Right forelimb (tissue), 1 donor: ENCODE measurements at places on chromosomes 6 and 20.

GRCh38 chr6:30664994-30665767, 7.6 kb downstream of the DHX16 start:
- no peak for DNase-seq

- DNase-seq, result no peak
Measured at GRCh38 chr20:44618318-44618731, 33.2 kb downstream of the ADA start.

GRCh38 chr20:61806314-61806713, 259.4 kb downstream of the TAF4 start:
- DNase-seq, result no peak

DNA sequence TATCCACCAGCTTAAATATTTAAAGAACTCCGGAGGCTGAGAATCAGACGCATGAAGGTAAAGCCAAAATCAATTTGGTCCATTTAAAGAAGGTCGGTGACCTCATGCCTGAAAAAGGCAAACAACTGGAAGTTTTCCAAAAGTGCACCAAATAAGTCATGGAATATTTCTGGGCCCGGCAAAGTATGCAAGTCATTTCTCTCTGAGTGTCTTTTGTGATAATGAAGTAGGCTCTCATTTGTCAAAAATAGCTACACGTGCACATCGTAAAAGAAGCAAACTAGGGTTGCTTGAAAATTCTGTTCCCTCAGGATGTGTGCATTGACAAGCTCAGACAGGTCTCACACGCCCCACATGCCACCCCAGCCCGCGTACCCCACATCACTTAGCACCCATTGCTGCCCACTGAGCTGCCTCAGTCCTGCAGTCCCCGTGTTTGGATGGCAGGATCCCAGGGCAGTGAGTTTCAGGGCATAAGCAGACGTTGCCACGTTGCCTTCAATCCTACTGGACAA, 20.5 kb upstream of the PYGB start:
- DNase-seq, result no peak

GRCh38 chr6:11714116-11714797, 64.3 kb downstream of the ADTRP start:
- no peak for DNase-seq

GRCh38 chr6:3565291-3565690, 108.4 kb upstream of the SLC22A23 start:
- DNase-seq, result no peak

DNA sequence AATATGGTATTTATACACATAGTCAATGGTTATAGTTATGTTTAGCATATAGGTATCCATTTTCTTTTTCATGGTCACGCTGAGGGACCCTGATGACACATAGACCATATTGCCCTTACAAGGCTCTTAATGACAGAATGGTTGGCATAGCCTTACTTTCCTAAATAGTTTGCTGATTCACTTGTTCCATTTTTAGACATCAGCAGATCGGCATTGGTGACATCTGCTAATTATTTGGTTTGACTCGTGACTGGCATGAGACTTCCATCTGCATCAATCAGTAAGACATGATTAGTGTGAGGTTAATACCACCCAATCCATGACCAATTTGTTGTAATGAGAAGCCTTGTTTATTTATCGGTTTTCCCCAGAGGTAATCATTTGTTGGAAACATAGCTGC, 309.7 kb downstream of the ALDH8A1 start:
- DNase-seq, result no peak

DNA sequence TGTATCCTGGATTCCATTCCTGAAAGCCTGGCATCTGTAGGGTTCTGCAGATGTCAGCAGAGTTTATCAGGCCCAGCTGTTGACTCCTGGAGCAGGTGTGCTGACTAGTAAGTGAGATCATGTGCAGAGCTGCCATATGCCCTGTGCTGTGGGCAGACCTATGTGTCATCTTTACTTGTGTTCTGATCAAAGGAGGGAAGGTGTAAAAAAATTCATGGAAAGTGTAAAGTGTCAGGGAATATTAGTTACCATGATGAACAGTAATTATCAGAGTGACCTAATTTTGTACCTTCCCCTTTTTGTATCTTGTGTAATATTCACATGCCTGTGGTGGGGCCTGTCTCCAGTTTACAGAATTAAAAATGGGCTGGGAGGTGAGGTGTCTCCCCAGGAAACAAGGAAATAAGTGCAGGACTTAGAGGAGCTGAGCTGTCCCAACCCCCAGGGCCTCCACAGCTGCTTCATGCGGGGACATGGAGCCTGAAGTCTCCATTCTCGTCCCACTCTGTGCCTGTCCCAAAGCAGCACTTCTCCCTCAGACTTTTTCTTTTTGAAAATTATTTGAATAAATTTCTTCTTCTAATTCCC, 148.2 kb upstream of the GGTLC1 start:
- no peak for DNase-seq

DNA sequence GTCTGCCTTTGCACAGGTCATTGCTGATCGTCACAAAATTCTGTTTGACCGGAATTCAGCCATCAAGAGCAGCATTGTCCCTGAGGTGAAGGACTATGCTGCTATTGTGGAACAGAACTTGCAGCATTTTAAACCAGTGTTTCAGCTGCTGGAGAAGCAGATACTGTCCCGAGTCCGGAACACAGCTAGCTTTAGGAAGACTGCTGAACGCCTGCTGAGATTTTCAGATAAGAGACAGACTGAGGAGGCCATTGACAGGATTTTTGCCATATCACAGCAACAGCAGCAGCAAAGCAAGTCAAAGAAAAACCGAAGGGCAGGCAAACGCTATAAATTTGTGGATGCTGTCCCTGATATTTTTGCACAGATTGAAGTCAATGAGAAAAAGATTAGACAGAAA, 24.6 kb upstream of the CALHM6 start:
- DNase-seq, result no peak

DNA sequence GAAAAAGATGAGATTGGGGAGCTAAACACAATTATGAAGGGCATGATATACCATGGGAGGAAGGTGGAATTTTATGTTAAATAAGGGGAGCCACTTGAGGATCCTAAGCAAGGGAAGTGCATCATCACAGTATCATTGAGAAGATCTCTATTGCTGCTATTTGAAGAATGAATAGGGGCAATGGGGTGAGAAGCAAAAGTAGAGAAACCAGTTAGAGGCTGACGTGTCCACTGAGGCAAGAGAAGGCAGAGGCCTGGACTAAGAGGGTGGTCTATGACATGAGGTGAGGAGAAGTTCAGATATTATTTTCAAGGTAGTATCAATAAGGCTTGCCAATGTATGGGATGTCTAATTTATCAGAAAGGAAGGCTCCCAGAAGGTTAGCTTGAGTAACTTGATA, 111.6 kb downstream of the TENT5A start:
- no peak for DNase-seq

DNA sequence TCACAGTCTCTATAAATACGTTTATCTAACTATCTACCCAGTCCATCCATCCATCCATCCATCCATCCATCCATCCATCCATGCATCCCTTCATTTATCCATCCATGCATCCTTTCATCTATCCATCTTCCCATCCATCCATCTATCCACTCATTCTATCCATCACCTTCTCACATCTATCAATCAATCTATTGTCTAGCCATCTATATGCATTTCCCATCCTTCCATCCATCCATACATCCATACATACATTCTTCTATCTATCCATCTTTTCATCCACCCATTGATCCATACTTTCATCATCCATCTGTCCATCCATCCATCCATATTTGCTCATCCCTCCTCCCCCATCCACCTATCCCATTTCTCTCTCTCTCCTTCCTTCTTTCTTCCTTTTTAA, 51.6 kb upstream of the CTNNBL1 start:
- no peak for DNase-seq

DNA sequence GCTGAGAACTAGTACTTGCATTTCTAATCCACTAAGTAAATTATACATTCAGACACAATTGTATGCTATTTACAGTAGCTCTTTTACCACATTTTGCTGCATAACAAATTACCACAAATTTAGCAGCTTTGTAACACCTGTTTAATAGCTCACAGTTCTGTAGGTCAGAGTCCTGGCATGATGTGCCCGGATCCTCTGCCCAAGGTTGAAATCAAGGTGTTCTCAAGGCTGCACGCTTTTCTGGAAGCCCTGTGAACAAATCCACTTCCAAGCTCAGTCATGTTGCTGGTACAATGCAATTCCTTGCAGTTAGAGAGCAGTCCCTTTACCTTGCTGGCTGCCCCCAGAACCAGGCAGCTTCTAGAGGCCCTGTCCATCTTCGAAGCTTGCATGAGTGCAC, 716.0 kb downstream of the HACE1 start:
- DNase-seq, result no peak

GRCh38 chr20:61726979-61727378, 338.7 kb downstream of the TAF4 start:
- no peak for DNase-seq

DNA sequence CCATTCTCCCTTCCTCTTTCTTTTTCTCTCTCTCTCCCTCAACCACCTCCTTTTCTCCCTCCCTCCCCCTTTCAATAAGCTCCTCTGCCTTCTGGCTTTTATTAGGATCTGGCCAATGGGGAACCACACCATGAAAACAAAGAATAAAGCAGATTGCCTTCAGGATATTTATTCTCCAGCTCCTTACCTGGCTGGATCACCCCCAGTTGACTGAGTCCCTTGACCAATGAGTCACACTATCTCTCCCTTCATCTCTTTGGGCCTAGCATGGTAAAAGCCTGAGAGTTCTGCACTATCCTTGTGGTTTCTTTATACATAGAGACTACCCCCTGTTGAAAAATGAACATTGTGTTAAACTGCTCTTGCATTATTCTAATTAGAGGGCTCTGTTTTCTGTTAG, 476.8 kb downstream of the EPHA7 start:
- no peak for DNase-seq

DNA sequence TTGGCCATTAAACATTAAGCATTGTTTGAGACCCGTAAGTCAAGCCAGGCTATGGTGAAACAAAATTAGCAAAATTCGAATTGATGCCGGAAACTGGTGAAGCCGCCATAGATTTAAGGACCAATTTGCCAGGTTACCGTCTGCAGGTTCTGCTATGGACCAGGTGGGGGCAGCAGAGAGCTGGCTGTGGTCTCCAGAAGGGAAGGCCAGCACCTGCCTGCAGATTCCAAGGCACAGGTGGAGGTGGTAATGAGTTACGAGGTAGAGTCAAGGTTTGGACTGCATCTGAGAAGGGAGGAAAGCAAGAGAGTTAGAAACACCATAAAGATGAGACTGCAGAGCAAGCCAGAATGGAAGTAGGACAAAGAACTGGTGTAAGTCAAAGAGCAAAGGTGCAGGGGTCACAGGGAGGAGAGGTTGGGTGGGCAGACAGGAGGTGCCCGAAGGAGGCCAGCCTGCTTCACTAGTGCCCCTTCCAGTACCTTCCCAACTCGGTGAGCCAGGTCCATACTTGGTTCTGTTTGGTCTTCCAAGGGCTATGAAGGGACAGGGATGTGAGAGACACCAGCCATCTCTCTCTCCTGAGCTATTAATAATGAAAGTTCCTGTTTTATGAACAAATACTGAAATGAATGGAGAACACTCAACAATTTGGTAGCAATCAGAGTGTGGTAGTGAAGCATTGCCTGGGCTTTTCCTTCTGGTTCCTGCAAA, 131.6 kb upstream of the ESR1 start:
- DNase-seq, result no peak

DNA sequence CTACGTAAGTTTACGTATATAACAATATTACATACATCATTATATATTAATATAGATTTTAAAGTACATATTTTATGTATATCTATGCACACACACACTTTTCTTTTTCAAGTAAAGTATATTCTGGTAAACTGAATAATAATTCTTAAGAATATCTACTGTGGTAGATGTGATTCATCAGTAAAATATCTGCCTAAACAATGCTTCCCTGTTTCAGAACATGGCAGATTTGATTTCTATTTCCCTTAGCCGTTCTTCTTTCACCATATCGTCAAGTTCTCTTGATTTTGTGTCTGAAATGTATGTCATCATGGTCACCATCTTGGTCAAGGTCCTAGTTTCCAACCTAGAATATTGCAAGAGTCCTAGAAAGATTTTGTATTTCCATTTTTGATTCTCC, 195.6 kb downstream of the HDGFL1 start:
- no peak for DNase-seq

DNA sequence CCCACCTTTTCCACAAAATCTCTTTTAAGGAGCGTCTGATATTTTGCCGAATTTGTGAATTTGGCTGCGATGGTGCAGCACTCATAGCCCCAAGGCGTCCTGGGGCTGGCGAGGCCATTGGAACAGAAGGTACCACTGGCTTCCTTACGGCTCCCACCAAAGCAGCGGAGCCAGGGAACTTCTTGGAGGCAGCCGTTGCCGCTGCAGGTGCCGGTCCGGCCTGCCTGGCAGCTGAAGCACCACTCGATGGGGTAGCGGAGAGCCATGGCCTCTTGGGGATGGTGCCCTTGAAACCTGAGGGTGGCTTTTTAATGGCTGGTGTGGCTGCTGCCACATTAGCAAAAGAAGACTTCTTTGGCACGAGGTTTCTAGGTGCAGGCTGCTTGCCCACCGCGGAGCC, 29.8 kb downstream of the DIDO1 start:
- DNase-seq, result no peak

DNA sequence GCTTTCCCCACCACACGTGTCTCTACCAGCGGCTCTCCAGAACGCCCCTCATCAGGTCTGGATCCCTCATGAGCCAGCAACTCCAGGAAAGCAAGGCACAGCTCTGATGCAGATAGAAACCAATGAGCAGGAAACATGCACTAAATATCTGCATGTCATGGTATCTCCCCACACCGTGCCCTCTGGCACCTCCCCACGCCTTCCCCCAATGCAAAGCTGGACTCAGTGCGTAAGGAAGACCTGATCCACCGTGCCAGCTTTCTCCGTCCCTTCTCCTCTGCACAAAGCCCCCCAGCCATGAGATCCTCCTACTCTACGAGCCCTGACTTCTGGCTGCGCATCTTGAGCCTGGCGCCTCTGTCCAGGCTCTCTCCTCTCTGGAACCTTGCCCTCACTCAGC, 9.4 kb downstream of the PDE10A start:
- no peak for DNase-seq

- DNase-seq, result no peak
Measured at GRCh38 chr6:33840048-33840926, 36.5 kb upstream of the MLN start.

DNA sequence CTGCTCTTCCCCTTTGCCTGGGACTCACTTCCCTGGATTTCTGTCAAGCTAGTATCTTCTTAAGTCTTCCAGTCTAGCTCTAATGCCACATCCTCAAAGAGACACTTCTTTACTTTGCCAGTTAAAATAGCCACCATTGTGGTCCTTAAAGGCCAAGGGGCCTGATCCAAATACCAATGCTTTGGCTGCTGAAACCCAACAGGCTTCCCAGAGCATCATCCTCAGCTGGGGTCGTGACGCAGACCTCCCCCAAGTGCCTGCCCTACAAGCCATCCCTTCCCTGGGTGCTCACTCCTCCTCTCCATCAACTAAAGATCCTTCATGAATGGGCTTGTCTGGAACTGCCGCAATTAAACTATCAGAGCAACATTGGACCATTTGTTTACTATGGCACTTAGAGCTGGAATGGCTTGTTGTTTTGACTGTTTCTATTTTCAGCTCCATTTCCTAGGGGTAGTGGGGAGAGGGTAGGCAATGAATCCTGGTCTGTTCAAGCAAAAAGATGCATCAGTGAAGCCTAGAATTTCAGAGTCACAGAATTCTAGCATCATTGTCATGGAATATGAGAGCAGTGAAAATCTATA, 79.6 kb upstream of the SIRPA start:
- DNase-seq, result no peak

- DNase-seq, result peak; percentile 81
Measured at GRCh38 chr20:57092112-57092899, 174.1 kb downstream of the BMP7 start.

- peak; percentile 37 for DNase-seq
Measured at GRCh38 chr20:57658833-57659516, 38.7 kb upstream of the ZBP1 start.
